Cardiac fibroblast (primary cell): ENCODE measurements at places on chromosomes 12 and 14.
A peak's percentile ranks its signal among the peaks of the same experiment; 100 is the strongest.

GRCh38 chr12:49558526-49558925 lies 9.4 kb downstream of the MCRS1 start:
- DNase-seq: no peak

DNA sequence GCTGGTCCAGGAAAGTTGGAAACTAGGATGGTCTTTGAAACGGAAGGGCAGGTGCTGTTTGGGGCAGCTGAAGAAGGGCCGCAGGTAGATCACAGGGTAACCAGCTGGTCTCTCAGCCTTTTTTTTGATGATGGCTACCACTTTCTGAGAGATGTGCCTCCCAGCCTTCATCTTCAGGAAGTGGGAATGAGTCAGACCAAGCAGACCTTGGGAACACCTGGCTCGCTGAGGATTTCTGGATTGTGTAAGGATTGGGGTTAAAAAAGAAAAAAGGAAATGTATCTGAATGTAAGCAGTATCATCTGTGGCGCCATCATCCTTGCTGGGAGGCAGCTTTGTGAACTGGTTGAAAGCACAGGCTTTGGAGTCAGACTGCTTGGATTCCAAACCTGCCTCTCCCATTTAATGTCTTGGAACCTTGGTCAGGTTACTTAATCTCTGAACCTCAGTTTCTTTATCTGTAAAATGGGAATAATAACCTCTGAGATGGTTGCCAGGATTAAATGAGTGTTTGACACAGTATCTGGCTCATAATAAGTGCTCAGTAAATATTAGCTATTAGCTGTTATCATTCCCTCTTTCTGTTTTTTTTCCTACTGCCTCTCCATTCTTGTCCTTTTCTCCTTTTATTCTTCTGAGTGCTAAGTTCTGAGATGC lies 1.7 kb downstream of the PRPF40B start:
- DNase-seq: peak; percentile 19

GRCh38 chr12:126558810-126559209 lies 1493.6 kb downstream of the AACS start:
- DNase-seq: no peak

GRCh38 chr14:54673193-54674045 lies 106.5 kb downstream of the SAMD4A start:
- DNase-seq: peak; percentile 60

DNA sequence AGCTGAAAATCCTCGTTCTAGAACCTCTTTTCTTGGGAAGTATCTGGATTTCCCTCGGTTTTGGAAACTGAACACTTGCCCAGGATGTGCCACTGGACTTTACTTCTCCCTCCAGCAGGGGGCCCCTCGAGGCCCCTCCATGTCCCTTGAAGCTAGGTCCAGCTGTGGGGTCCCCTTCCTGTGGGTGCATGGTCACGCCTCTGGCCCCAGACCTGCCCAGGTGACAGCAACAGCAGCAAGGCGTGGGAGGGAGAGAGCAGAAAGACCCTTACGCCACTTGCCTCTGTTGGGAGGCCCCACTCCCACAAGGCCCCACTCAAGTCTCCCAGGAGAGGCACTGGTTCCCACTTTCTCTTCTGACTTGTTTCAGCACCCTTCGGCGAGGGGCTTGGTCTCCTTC lies 3.1 kb downstream of the SLC25A29 start:
- DNase-seq: peak; percentile 38

GRCh38 chr12:80708975-80709328 lies 1.5 kb downstream of the MYF6 start:
- DNase-seq: no peak

DNA sequence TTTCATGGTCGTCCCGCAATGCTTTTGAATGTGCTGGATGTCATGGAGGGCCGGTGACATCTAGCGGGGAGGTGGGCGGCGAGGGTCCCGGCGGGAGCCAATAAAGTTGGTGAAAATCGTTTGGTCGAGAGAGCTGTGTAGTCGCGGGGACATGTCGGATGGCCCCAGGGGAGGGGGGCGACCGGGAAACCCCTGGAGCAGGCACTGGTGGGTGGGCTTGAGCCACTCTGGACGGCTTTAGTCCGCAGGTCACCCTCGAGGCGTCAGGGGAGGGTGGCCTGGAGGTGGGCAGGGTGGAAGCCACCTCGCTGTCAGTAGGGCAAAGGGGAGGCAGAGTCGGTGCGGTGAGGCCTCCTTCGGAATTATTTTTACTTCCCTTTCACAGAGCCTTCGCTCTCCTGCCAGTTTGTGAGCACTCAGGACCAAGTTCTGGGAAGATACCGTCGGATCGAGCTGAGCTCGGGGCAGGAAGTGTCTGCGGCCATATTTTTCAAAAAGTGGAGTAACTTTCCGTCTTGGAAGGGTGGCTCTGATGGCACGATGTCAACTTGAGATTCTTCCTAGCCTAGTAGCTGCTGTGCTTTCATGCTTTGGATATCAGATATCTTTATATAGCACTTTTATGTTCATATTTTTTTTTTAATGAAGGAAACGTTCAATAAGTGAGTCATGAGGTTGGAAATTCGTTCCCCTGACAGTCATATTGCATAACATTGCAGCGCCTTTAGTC lies 28.2 kb downstream of the WBP11 start:
- peak; percentile 86 for DNase-seq

DNA sequence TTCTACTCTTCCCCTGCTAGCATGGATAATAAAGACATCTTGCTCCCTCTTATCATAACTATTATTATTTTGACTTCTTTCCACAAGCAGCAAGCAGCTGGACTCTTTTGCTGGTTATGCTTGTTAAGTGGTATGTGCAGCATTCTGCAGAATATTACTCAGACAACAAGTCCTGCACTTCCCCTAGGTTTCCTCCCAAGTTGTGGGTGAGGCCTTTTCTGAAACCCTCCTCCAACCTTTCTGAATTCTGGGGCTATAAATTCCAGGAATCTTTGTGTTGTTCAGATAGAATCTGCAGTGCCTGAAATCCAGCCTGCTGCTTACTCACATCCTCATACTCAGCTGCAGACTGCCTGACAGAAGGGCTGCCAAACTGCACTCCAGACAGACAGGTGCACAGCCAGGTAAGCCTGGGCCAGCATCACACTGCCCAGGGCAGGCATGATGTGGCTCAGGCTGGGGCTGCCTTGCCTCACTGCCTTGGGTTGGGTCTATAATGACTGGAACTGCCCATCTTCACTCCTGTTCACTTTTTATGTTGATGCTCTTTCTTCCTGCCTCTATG lies 6.2 kb upstream of the DHRS2 start:
- DNase-seq: no peak

DNA sequence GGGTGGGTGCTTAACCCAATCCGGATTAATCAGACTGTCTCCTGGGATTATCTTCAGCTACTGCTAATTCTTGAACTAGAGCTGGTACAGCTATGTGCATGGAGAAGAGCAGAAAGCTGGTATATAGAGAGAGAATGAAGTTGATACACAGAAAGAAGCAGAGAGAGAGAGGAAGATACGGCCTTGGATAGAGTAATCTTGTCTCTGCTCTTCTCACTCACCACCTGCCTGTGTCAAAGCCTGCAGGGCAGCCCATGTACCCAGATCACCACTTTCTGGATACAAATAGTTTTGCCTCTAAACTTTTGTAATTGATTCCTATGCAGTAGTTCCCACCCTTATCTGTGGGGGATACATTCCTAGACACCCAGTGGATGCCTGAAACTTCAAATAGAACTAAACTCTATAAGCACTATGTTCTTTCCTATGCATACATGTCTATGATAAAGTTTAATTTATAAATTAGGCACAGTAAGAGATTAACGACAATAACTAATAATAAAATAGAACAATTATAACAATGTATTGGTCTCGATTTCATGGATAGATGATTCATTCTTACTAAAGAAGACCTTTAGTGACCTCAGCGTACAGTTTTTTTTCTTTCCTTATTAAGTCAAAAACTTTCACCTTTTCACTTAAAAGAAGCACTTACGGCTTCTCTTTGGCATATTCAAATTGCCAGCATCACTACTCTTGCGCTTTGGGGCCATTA lies 45.5 kb downstream of the YEATS4 start:
- DNase-seq: no peak
